ENCODE measurements at places on chromosomes 4 and X.

- no peak for DNase-seq
These were observed 11.9 kb upstream of the UGDH start for GRCh38 chr4:39539089-39539611.

DNA sequence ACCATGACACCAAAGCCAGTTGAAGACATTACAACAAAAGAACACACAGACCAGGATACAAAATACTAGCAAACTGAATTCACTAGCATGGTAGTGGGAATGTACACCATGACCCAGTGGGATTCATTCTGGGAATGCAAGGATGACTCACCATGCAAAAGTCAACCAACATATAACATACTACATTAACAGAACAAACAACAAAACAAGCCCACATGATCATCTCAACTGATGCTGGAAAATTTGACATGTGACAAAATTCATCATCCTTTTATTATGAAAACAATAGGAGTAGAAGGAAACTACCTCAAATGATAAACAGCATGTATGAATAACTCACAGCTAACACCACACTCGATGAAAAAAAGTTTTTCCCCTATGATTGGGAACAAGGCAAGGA is 190.2 kb downstream of the DCLK2 start:
- DNase-seq: no peak

- DNase-seq: no peak
These were observed 111.8 kb upstream of the MAP3K15 start for GRCh38 chrX:19627081-19627480.

GRCh38 chr4:36328130-36328529 is 46.7 kb downstream of the DTHD1 start:
- DNase-seq: no peak

DNA sequence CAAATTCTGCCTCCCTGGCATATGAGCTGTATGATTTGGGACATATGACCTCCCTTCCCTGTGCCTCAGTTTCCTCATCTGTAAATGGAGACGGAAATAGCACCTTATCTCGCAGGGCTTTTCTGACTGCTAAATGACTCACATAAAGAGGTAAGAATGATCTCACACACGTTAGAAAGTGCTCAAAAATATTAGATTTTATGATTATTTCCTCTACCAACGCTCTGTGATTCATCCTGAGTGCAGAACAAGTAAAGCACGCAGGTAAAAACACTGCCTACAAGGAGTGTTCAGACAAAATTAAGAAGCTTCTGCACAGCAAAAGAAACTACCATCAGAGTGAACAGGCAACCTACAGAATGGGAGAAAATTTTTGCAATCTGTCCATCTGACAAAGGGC is 21.1 kb downstream of the ACSL1 start:
- no peak for DNase-seq

GRCh38 chr4:187302457-187303150 is 578.9 kb upstream of the FAT1 start:
- DNase-seq: no peak

GRCh38 chr4:71872767-71873415 is 89.0 kb upstream of the GC start:
- DNase-seq: no peak

GRCh38 chr4:8244001-8244757 is 25.4 kb upstream of the HTRA3 start:
- no peak for DNase-seq

DNA sequence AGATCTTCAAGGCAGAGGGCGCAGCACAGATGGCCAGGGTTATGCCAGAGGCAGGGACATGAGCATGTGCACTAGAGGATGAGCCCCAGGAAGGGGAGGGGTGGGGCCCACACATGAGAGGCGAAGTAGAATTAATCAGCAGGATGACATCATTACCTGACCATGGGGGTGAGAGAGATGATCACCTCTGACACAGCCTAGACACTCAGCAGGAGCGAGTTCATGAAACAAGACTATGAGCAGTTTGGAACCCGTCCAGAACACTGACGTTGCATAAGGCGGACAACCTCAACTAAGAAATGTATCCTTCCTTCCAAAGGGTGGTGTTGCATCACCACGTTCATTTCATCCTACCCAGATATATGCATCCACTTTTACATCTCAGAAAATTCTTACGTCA is 446.7 kb upstream of the TENM3 start:
- DNase-seq: no peak

All from islet precursor cell (in vitro differentiated cells).